ENCODE measurements at places on chromosomes 4 and X.
A peak's percentile ranks its signal among the peaks of the same experiment; 100 is the strongest.

DNA sequence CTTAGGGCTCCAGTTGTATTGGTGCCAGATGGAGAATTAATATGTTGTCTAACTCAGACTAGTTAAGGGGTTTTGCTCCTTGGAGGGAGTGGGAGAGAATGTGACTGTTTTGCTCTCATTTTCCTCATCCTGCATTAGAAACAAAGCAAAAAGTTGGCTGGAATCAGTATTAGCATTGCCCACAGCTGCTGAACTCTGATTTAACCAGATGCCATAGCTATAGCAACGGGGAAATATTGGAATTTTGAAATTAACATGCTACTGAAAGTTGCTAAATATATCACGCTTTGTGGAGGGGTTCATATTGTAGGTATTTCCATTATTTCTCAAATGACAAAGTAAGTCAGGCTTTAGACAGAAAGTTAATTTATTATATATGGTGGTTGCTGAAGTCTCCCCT, 66.7 kb upstream of the EOLA2 start:
- no peak for DNase-seq

GRCh38 chrX:15663439-15663838, 1.2 kb downstream of the CLTRN start:
- DNase-seq, result no peak

DNA sequence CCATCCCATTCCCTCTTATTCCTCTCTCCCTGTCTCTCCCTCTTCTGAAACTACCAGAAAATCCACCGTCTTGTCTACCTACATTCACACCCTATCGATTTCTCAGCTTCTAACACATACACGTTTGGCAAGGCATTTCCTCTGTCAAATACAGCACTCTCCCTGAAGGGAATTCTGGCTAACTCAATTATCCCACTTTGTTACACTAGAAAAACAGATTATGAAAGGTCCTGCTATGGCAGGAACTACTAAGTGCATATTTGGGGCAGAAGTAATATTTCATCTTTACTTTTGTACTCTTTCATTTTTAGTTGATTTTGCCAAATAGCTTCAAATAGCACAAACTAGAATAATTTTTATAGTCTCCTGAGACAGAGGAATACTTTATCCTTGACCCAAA, 46.6 kb upstream of the KLHL8 start:
- no peak for DNase-seq

GRCh38 chrX:12672367-12673106, 118.7 kb upstream of the PRPS2 start:
- no peak for DNase-seq

DNA sequence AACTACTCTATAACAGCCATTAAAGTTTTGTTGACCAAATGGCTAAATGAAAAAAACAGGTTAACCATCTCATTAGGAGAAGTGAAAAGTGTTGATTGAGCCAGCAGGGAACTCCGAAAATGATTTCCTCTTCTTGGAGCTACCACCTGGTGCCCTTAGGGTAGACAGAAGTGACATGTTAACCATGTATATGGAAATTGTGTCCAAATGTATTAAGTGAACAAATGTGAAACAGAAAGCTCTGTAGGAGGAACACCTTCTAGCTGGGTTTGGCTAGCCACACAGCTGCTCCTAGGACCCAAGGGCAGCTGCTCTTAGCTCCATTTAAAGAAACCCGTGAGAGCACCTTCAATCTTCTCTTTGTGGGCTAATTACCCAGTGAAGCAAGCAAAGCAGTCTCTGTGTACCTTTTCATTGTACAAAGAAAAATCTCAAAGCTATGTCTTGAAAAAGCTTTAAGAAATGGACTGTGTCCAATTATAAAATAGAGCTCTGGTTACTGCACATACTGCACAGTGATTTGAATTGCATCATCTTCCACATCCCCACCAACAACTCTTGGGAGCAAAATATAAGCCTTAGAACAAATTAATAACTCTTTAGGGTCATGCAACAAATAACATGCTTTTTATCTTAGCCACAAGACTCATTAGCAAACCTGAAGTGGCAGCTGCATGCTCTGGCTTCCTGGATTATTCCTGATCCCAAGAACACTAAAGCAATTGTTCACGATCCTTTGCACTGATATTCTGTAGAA, 59.2 kb upstream of the PARM1 start:
- DNase-seq, result no peak

DNA sequence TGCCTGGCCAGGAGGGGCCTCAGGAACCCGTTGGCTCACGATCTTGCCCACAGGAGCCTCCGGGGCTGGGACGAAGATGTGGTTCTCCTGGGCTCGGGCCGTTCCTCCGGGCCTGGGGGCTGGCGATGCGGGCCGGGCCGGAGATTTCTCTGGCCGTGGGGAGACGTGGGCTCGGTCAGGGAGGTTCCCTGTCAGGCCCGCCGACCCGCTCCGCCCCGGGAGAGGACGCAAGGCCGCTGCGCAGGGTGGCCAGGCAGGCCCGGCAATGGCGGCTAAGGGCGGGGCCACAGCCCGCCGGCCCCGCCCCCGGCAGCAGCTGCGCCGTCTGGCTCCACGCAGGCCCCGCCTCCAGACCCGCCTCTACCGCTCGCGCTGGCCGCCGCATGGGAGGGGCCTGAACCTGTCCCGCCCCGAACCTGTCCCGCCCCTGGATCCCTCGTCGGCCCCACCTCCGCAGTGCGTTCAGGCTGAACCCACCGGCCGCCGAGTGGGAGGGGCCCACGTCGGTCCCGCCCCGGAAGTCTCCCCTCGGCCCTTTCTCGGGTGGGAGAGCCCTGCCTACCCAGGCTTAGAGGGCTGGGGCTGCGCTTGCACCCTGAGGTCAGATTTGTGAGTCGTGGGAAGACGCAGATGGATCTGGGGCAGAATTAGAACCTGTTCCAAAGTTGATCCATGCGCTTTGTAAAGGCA, at the start of gene FAM3A:
TSS of gene FAM3A (minus strand) at position 267 of the 690 bp plus-strand sequence. CDS start 460 bp downstream, outside the sequence.
- peak; percentile 85 for DNase-seq

- DNase-seq, result no peak
Measured at GRCh38 chr4:89751416-89751815, 85.5 kb downstream of the SNCA start.

- no peak for DNase-seq
Measured at GRCh38 chr4:43348591-43348990, 456.1 kb downstream of the GRXCR1 start.

DNA sequence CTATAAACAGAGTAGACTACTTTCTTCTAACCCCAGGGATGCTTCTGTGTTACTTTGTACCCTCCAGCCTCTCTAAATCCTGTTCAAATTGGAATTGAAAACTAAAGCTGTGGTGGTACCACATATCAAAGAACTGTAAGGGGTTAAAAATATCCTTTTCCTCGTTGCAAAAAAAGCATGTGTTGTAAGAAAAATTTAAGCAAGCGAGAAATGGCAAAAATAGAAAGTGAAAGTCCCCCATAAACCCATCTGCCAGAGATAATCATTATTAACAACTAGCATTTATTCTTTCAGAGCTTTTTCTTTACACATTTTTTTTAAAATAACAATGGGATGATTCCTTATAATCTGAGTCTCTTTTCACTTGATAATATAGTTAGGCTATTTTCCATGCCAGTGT, 40.6 kb downstream of the TMEM164 start:
- DNase-seq, result no peak

DNA sequence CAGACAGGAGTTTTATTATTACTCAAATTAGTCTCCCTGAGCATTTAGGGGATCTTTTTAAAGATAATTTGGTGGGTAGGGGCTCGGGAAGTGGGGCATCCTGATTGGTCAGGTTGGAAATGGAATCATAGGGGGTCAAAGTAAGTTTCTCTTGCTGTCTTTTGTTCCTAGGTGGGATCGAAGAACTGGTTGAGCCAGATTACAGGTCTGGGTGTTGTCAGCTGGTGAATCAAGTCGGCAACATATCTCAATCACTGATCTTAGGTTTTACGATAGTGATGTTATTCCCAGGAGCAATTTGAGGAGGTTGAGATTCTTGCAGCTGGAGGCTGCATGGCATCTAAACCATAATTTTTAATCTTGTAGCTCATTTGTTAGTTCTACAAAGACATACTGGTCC, 629.5 kb upstream of the AMOT start:
- no peak for DNase-seq

- no peak for DNase-seq
Measured at GRCh38 chr4:157204634-157205244, 15.8 kb upstream of the GRIA2 start.

DNA sequence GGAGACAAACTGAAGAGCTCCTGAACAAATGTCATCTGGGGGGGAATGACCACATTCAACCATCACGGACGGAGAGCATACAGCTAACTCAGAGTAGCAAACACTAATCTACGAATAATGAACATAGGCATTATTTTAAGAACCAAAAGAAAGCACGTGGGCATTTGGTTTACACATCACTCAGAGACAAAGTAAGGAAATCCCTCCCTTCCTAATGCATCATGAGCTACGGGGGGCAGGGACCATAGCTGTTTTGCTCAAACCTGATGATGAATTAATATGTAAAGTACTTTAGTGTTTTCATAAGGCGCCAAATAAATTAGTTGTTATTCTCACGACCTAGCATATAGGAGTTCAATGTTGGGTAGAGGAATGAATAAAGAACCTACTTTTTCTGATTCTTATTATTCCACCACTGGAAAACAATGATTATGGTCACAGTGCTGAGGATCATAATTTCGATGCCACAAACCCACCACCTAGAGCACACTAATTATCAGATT, 11.7 kb upstream of the TMEM156 start:
- DNase-seq, result no peak

GRCh38 chrX:13414006-13414647, 94.3 kb upstream of the ATXN3L start:
- no peak for DNase-seq

- DNase-seq, result no peak
Measured at GRCh38 chr4:152279234-152279566, 256.7 kb downstream of the FBXW7 start.

GRCh38 chrX:14864631-14865030, 8.2 kb downstream of the FANCB start:
- DNase-seq, result no peak

DNA sequence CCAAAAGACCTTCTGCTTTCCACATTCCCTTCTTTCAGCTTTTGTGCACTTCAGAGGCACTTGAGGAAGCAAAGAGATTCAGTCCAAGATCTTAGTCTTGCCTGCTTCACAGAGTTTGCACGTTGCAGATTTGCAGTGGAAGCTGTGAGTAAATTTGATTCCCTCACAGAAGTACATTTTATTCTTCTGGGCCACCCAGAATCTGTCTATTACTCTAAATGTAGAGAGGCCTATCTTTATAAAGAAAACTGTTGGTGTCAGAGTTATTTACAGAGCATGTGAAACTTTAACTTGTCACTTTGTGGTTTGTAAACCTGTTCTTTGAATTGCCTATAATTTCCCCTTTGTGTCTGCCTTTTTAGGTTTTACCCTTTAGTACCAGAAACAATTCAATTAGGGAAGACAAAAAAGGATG, 15.5 kb downstream of the SPRY1 start:
- DNase-seq, result no peak

GRCh38 chr4:161952382-161952781, 211.4 kb downstream of the FSTL5 start:
- no peak for DNase-seq

DNA sequence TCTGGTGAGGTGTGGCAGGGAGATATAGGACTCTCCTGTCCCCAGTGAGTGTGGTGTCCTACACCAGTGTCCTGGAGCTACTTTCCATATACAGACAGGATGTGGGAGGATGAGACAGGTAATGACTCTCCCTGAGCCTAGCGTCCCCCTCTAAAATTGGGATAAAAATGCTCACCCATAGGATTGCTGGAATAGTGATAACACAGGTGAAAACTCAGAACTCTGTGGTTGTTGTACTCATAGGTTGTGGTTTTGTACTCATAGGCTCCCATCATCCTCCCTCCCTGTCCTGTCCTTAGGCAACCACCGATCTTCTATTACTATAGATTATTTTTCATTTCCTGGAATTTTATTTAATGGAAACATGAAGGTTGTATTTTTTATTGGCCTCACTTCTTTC, 60.7 kb upstream of the NXF3 start:
- DNase-seq, result no peak

- no peak for DNase-seq
Measured at GRCh38 chr4:45732161-45732560, 391.7 kb downstream of the GABRG1 start.

GRCh38 chr4:117777721-117778120, 256.6 kb upstream of the NDST3 start:
- no peak for DNase-seq

DNA sequence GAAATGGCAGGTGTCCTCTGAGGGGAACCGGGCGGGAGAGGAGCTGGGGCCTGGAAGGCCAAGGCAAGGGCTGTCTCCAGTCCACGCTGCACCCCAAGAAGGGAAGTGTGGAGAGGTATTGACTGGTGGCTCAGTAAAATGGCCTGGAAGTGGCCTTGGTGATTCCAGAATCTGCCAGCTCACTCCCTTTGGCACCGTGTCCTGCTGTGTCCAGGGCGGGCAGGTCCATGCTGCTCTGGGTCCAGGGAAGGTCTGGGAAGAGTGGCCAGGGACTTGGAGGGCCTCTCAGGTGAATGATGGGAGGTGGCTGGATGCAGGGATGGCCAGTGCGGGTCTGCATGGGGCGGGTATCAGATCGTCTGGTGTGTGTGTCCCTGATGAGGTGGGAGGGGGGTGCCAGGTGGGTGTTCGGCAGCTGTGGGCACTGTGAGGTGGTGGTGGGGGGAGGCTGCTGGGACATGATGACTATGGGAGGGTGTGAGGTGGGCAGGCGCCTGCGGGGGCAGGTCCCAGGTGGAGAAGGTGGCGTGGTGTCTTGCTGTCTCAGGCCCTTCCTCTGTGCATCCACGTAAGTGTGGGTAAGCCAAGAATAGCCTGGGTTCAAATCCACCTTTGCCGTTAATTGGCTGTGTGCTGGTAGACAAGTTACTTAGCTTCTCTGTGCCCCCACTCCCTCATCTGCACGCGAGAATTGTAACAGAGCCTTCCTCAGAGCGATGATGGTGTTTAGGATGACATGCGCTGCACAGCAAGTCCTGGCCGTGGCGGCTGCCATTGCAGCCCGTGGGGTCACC, 17.7 kb downstream of the RGS12 start:
- DNase-seq, result no peak

- DNase-seq, result no peak
Measured at GRCh38 chrX:7266288-7266687, 118.3 kb upstream of the PUDP start.

DNA sequence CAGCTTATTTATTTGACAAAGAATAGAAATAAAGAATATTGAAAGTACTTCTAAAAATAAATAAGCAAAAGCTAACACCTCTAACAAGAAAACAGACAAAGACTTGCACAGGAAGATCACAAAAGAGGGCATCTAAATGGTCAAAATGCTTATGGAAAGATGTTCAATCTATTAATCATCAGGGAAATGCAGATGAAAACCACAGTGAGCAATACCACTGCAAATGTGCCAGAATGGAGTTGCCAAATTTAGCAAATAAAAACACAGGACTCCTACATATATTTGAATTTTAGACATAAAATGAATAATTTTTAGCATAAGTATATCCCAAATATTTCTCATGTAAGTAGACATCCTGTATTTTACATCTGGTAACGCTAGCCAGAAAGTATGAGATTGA, 56.1 kb upstream of the HPGD start:
- DNase-seq, result no peak

DNA sequence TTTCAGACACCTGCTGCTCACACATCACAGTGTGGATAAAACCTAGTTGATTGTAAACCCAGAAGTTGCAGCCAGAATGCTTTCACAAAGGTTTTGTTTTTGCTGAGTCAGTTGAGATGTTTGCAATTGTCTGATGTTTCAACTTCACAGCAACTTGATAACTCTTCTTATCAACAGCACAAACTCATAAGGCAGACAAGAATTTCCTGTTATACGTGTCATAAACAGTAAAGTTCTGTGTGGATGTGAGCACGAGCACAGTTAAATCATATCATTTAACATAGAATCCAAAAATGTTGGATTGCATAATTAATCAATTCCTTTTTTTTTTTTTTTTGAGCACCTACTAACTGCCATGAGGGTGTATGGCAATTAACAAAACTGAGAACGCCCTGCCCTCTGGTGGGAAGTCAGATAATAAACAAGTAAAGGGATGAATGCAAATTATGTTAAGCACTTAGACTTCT, 512.2 kb downstream of the PDHA2 start:
- no peak for DNase-seq
